Immature natural killer cell (primary cell): ENCODE measurements at places on chromosomes 2 and 18. TPM values are rescaled to one million over a fixed set of nuclear protein-coding genes. Genes with fewer than 3 reads are reported as not detected.
A peak's percentile ranks its signal among the peaks of the same experiment; 100 is the strongest.

DNA sequence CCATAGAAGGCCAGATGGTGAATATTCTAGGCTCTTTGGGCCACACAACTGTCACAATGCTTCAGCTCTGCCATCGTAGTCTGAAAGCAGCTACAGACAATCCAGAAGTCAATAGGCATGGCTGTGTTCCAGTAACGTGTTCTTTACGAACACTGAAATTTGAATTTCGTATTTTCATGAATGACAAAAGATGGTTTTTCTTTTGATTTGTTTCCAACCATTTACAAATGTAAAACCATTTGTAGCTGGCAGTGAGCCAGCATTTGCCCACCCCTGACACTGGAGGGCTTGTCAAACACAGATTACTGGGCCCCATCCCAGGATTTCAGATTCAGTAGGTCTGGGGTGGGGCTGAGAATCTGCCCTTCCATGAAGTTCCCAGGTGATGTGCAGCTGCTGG lies 83.0 kb upstream of the ATG16L1 start:
- DNase-seq = no peak
- peaks cover 26% of the 10 kb centered on the region for H3K4me1 ChIP-seq
- peaks cover 29% of the 10 kb centered on the region for H3K36me3 ChIP-seq
- no peak overlapping the region for H3K4me3 ChIP-seq
- H3K27ac ChIP-seq = no peak overlapping the region
- H3K27me3 ChIP-seq = peaks cover 2% of the 10 kb centered on the region

CRYGC gene
- polyA plus RNA-seq = not detected

DNA sequence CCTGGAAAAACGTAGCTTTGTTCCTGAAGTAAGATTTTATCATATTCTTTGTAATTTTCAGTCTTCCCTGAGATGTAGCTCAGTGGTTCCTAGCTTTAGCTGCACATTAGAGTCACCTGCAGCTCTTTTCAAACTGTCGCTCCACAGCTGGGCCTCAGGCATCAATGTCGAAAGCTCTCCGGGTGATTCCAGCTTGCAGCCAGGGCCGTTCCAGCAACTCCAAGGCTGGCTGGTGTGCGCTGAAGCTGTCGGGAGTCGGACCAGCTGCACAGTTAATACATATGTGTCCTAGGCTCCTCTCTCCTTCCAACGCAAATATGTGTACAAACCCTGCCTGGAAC lies 609 bp upstream of the ZNF2 start:
- peaks cover 36% of the 10 kb centered on the region for H3K4me1 ChIP-seq
- peaks cover 6% of the 10 kb centered on the region for H3K27me3 ChIP-seq
- H3K4me3 ChIP-seq = peak overlapping the region; percentile 99
- DNase-seq = no peak
- H3K27ac ChIP-seq = peak overlapping the region; percentile 95

GRCh38 chr2:27885234-27885633 lies 5.0 kb downstream of the RBKS start:
- peaks cover 6% of the 10 kb centered on the region for H3K27me3 ChIP-seq
- peaks cover 9% of the 10 kb centered on the region for H3K4me1 ChIP-seq
- no peak overlapping the region for H3K4me3 ChIP-seq
- no peak overlapping the region for H3K27ac ChIP-seq

DNA sequence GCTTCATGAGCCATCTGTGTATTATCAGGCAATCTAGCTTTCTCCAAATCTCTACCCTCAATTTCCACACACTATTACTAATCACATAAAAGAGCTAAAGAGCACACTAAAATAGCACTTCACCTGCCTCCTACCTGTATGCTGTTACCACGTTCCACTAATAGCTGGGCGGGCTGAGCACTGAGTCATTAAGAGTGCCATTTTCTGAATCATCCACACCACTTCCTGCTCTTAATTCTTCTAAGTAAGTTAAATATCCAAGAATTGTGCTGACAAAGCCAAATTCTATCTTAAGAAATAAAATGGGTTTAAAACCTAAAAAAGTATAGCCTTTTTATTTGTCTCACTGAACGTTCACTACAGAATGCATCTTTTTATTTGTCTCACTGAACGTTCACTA lies 35.7 kb downstream of the NOL10 start:
- no peaks in the 10 kb centered on the region for H3K27me3 ChIP-seq
- DNase-seq = no peak
- peaks cover 43% of the 10 kb centered on the region for H3K36me3 ChIP-seq
- H3K4me1 ChIP-seq = peaks cover 11% of the 10 kb centered on the region
- no peak overlapping the region for H3K27ac ChIP-seq

DNA sequence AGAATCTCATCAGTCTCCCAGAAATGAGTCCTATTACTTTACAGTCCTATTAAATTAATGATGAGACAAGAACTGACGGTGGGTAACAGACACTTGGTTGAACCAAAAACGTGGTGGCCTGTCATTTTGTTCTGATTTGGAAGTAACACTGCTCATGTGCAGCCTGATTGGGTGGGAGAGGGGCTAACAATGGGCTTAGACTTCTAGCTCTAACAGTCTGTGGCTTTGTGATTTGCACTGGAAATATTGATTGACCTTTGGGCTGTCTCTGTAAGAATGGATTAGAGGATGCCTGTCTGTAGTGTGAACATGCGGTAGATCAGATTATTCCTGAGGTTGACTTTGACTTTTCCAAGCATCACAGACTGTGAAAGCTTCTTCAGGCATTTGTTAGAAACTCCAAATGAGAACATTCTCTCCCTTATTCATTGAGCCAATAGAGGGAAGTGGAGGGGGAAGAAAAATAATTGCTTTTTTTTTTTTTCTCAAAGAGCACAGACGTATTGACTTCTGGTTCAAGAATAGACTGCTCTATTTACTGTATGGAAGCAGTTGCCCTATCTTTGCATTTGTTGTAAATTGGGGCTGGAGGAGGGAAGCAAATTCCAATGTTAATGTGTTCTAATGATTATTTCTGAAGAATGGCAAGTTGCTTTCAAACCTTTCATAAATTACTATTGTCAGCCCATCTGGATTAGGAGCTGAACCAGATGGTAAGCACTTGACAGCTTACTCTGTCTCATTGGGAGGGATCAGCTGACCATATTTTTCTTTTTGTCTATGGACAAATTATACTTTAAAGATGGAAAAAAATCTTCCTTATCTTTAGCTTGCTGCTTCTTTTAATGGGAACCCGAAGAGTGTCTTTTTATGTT lies 85.8 kb upstream of the TTN start:
- H3K27me3 ChIP-seq = no peaks in the 10 kb centered on the region
- no peak overlapping the region for H3K27ac ChIP-seq
- H3K36me3 ChIP-seq = no peaks in the 10 kb centered on the region
- no peaks in the 10 kb centered on the region for H3K4me1 ChIP-seq
- DNase-seq = no peak
- no peak overlapping the region for H3K4me3 ChIP-seq

DNA sequence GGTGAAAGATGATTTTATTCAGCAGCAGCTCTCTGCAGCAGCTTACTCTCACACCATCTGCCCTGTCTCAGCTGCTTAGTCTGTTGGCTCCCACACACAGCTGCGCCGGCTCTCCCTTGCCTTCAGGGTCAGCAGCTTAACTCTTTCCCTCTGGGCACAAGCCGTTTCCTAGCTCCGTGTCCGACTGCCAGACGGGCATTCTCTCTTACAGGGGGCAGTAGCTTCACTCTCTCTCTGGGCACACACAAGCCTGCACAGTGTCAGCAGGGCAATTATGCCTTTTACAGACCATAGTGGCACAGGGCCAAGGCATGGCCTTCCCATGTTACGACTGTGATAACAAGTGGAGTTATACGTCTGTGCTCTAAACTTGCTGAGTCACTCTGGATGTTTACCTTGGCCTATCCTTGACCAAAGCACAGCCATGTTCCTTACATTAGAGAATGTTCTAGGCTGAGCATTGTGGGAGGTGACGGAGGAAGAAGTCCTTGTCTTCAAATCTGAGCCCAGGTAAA lies 31.7 kb downstream of the PCARE start:
- H3K4me1 ChIP-seq = no peaks in the 10 kb centered on the region
- peaks cover 48% of the 10 kb centered on the region for H3K36me3 ChIP-seq
- H3K27ac ChIP-seq = no peak overlapping the region
- no peak overlapping the region for H3K4me3 ChIP-seq
- H3K27me3 ChIP-seq = peaks cover 2% of the 10 kb centered on the region

- no peak for DNase-seq
- no peaks in the 10 kb centered on the region for H3K36me3 ChIP-seq
- no peaks in the 10 kb centered on the region for H3K27me3 ChIP-seq
- H3K4me1 ChIP-seq = no peaks in the 10 kb centered on the region
Observed at GRCh38 chr2:138329162-138329561, 172.4 kb upstream of the SPOPL start.

DNA sequence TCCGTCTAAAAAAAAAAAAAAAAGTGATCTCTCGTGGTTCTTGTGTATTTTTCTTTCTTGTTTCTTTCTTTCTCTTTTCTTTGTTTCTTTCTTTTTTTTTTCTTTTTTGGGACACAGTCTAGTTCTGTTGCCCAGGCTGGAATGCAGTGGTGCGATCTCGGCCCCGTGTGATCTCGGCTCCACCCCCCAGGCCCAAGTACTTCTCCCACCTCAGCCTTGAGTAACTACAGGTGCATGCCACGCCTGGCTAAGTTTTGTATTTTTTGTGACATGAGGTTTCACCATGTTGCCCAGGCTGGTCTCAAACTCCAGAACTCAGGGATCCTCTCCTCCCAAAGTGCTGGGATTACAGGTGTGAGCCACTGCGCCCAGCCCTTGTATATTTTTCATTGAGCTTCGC lies 91.4 kb downstream of the TMEM237 start:
- DNase-seq = no peak
- H3K27me3 ChIP-seq = peaks cover 3% of the 10 kb centered on the region
- no peak overlapping the region for H3K4me3 ChIP-seq
- no peak overlapping the region for H3K27ac ChIP-seq
- no peaks in the 10 kb centered on the region for H3K4me1 ChIP-seq

PPM1B gene
- 40.0 TPM for polyA plus RNA-seq

DNA sequence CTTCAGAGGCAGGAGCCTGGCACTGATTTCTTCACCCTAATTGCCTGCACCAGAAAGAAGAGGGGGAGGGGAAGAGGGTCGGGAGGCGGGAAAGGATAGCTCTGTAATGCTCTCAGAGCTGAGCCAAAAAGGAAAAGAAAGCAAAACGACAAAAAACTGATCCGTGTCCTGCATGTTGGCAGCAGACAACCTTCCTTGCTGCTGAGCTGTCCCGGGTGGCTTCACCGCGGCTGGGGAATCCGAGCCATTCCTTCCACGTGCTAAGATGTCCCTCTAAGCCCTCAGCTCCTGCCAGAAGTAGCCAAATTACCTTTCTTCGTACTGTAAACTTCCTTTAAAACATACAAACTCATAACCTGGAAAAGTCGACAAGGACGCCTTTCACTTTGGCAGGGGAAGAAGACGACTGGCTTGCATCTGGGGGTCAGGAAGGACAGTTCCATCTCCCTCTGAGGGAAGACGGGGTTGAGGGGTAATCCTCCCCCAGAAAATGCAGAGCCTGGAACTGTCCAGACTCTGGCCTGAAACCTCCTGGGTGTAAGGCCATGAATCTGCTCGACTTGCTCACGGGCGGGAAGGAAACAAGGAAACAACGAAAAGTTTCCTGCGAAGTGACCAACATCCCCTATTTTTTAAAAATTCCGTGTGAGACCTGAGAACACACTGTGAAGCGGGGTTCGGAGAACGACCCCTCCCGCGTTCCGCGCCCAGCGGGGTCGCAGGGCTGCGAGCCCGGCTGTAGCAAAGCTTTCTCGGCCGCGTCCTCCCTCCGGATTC lies 7.7 kb downstream of the OTX1 start:
- DNase-seq = no peak
- H3K4me1 ChIP-seq = peaks cover 44% of the 10 kb centered on the region
- peaks cover 46% of the 10 kb centered on the region for H3K27me3 ChIP-seq
- no peak overlapping the region for H3K27ac ChIP-seq
- no peaks in the 10 kb centered on the region for H3K36me3 ChIP-seq

DNA sequence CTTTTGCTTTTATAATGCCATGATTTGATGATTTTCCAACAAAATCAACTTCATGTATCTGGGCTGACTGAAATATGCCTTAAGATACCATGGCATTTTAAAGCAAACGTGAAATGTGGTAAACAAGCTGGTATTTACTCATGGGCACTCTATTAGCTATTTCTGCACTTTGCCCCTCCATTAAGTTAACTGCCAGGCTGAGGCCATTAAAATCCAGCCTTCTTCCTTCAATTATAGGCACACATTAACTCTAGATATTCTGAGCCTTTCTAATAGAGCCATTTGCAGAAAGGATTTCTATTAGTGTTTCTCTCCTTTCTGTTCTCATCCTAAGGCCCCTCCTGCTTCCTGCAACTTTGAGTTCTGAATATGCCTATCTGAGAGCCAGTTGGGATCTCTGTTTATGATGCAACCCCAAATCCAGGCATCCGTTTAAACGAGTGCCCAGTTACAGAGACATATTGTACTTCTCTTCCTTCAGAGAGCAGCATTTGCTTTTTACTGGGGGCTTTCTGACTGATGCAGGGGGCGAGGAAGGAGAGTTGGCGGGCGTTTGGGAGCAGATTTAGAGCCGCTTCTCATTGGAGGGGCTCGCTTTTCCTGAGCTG lies 1.6 kb upstream of the KCNJ3 start:
- no peak for DNase-seq
- H3K4me1 ChIP-seq = peaks cover 1% of the 10 kb centered on the region
- H3K27me3 ChIP-seq = peaks cover 4% of the 10 kb centered on the region
- no peak overlapping the region for H3K27ac ChIP-seq
- no peak overlapping the region for H3K4me3 ChIP-seq
- peaks cover 4% of the 10 kb centered on the region for H3K36me3 ChIP-seq

- DNase-seq = no peak
- H3K4me1 ChIP-seq = no peaks in the 10 kb centered on the region
- H3K27ac ChIP-seq = no peak overlapping the region
- H3K36me3 ChIP-seq = no peaks in the 10 kb centered on the region
Observed at GRCh38 chr18:53486296-53486695, 738.2 kb downstream of the MBD2 start.

- H3K36me3 ChIP-seq = peaks cover 3% of the 10 kb centered on the region
- no peak overlapping the region for H3K4me3 ChIP-seq
- H3K27ac ChIP-seq = no peak overlapping the region
- no peak for DNase-seq
- H3K4me1 ChIP-seq = peaks cover 5% of the 10 kb centered on the region
Observed at GRCh38 chr2:147628971-147629421, 215.8 kb upstream of the ACVR2A start.

GALNT13 gene
- not detected for polyA plus RNA-seq

DLX1 gene
- polyA plus RNA-seq = not detected

GRCh38 chr2:77566131-77566530 lies 44.0 kb upstream of the LRRTM4 start:
- H3K4me3 ChIP-seq = no peak overlapping the region
- peaks cover 2% of the 10 kb centered on the region for H3K27me3 ChIP-seq
- no peak for DNase-seq
- no peaks in the 10 kb centered on the region for H3K4me1 ChIP-seq

DNA sequence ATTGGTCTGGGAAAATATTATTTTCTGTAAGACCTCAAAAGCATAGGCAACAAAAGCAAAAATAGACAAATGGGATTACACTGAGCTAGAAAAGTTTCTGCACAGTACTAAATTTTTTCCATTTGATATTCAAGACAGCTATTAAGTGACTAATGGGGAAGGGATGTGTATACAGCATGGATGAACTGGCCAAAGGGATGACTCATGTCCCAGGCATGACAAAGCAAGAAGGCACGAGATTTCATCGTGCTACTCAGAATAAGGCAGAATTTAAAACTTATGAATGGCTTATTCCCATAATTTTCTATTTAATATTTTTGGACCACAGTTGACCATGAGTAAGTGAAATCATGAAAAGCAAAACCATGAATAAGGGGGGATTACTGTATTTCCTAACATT lies 1250.1 kb upstream of the GYPC start:
- no peaks in the 10 kb centered on the region for H3K4me1 ChIP-seq
- no peak overlapping the region for H3K27ac ChIP-seq
- no peaks in the 10 kb centered on the region for H3K36me3 ChIP-seq
- H3K27me3 ChIP-seq = no peaks in the 10 kb centered on the region
- DNase-seq = no peak

GAD1 gene
- polyA plus RNA-seq = not detected

SERPINB10 gene
- not detected for polyA plus RNA-seq

NTSR2 gene
- polyA plus RNA-seq = not detected

DYSF gene
- polyA plus RNA-seq = 4.2 TPM
